ENCODE measurements at places on chromosomes 5 and 9.
A peak's percentile ranks its signal among the peaks of the same experiment; 100 is the strongest.

DNA sequence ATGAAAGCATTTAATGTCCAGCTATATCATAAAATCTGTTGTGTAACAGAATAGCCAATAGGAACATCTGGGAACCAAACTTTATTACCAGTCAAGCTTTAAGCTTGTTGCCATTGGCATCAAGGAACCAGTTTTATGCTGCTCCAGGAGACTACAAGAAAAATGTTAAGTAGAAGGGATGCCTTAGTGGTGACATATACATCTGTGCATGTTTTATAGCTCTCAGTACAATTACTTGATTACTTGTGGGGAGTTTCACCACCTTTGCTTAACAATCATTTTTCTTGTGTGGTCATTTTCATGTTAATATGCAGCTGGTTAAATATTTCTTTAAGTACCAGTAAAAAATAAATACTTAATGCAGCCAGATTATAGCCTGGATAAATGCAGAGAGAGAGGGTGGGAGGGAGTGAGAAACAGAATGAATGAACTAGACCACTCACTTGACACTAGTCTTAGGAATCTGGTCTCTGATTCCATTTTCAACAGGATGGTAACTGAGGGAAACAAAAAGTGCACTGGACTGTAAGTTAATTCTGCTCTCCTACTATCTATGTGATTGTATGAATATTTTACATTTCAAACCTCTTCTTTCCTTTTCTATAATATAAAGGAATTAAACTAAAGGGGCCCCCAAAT, 35.7 kb upstream of the LURAP1L start:
- no peak for DNase-seq

- DNase-seq: no peak
These were observed 144.4 kb downstream of the RMI1 start for GRCh38 chr9:84125046-84125445.

- DNase-seq: no peak
These were observed 33.9 kb downstream of the NR4A3 start for GRCh38 chr9:99855467-99856176.

- no peak for DNase-seq
These were observed 17.1 kb downstream of the ADGRV1 start for GRCh38 chr5:90575712-90576111.

- DNase-seq: no peak
These were observed 4.3 kb downstream of the CSNK1A1 start for GRCh38 chr5:149546974-149547373.

- DNase-seq: no peak
These were observed 37.1 kb downstream of the BNC2 start for GRCh38 chr9:16833296-16833835.

DNA sequence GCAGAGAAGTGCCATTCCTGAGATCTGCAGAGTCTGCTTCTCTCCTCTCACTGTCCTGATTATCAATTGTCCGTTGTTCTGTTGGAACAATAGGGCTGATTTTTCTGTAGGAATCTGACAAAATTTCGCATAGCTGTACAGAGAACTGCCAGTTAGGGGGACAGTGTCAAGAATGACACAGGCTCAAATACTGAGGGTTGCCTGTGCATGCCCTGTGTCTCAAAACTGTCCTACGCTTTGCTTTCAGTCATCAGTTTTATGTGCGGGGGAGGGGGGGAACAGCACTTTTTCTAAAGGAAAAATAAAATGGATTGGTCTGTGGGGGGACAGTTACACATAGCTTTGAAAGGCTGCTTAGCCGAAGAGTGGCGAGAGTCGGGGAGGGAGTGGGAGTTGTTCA, 248.6 kb downstream of the PDZD2 start:
- no peak for DNase-seq

- no peak for DNase-seq
These were observed 3.8 kb upstream of the ITGA2 start for GRCh38 chr5:52985306-52985705.

DNA sequence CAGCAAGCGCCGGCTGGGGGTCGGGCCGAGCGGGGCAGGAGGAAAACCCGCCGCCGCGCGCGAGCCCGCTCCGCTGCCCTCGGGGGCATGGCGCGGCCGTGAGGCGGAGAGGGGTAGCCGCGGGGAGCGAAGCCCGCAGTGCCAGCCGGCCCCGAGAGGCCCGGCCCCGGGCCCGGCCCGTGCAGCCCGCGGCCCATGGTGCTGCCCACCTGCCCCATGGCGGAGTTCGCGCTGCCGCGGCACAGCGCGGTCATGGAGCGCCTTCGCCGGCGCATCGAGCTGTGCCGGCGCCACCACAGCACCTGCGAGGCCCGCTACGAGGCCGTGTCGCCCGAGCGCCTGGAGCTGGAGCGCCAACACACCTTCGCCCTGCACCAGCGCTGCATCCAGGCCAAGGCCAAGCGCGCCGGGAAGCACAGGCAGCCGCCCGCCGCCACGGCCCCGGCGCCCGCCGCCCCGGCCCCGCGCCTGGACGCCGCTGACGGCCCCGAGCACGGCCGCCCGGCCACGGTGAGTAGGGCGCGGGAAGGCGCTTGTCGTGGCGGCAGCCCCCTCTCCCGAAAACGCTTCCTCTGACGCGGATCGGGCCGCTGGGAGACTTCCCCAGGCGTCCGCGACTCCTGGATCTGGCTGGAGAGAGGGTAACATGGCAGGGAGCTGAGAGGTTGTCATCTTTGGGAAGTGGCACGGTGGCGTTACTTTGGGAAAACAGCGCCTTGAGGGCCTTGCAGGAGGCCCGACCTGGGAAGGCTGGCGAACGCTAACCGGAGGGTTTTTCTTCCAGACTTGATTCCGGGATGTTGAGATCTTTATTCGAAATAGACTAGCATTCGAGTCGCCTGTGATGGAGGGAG, 523 bp downstream of the MAML1 start:
- DNase-seq: no peak

DNA sequence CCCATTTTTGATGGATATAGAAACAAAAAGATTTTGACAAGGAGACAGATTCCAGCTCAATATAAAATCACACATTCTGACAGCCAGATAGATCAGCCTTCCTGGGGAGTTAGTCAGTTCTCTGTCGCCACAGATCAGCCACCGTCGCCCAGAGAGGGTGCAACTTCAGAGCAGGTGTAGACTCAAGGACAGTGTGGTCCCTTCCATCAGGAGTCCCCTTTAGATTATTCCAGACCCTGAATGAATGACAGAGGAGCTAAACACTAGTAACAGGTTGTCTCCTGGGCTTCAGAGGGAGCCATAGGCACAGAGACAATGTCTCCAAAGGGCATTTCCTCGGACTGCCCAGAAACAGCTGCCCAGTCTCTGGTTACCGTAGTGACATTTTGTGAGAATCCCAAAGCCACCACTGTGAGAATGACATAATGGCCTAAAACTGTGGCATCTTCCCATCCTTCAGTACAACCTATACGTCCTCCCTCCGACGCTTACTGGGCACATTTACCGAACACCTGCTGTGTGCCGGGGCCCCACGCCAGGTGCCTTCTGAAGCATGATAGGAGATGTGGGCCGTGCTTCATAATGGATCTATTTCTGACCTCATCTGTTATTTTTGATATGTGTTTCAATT, 47.4 kb upstream of the SLC2A8 start:
- peak; percentile 7 for DNase-seq

DNA sequence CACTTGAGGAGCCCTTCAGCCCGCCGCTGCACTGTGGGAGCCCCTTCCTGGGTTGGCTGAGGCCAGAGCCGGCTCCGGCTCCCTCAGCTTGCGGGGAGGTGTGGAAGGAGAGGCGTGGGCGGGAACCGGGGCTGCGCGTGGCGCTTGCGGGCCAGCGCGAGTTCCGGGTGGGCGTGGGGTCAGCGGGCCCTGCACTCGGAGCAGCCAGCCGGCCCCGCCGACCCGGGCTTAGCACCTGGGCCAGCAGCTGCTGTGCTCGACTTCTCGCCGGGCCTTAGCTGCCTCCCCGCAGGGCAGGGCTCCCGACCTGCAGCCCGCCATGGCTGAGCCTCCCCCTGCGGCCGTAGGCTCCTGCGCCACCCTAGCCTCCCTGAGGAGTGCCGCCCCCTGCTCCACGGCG, 6.2 kb upstream of the SHB start:
- DNase-seq: no peak

DNA sequence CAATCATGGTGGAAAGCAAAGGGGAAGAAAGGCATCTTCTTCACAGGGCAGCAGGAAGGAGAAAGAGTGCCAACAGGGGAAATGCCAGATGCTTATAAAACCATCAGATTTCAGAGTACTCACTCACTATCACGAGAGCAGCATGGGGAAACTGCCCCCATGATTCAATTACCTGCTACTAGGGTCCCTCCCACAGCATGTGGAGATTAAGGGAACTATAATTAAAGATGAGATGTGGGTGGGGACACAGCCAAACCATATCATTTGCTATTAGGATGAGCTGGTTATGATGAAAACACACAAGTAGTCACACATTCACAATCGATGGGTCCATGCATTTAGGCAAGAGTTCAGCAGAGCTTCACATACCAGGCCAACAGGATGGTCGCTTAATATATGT, 469.0 kb downstream of the PDE4D start:
- no peak for DNase-seq

DNA sequence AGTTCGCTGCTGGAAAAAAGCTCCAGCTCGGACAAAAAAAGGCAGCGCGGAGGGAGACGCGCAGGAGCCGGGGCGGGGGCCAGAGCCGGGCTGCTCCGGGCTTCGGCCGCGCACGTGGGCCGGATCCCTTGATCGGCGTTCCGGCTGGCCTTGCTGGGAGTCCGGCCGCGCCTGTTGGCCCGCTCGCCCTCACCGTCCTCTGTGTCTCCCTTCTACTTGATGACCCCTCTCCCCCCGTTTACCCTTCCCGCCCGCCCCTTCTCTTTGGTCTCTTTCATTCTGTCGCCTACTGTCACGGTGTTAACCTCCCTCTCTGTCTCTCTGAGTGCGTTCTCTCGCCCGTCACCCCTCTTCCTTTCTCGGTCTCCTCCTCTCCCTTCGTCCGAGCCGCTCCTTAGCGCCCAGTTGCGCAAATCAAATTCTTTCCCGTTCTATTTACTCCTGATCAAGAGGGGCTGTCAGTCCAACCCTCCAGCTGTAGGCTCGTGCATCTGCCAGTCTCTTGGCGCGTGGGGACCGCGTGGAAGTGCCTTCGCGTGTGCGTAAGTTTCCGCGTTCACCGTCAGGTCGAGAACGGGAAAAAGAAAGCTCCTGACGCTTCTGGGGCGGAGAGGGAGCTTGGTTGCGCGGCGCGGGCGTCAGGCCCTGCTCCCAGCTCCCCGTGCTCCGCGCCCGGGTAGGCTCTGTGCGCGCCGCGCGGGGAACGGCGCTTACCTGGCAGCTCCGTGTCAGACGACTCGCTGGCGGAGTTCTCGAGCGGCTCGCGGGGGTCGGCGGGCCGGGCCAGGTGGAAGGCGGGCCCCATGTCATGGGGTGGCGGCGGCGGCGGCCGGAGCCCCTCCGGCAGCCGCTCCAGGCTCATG, 798 bp downstream of the PITX1 start:
- no peak for DNase-seq

DNA sequence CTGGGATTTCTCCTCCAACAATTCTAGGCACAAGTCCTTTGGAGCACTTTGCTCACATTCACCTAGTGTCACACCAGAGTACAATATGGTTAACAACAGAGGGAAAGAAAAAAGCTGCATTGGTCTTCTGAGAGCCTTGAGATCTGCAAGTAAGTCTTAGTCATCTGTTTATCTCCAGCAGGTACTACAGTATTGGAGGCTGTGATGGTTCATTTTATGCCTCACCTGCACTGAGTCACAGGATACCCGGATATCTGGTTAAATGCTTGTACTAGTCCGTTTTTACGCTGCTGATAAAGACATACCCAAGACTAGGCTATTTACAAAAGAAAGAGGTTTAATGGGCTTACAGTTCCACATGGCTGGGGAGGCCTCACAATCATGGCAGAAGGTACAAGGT, 525.0 kb downstream of the NR2F1-AS1 start:
- DNase-seq: no peak

GRCh38 chr5:173733831-173734501, 117.5 kb upstream of the BOD1 start:
- DNase-seq: no peak

DNA sequence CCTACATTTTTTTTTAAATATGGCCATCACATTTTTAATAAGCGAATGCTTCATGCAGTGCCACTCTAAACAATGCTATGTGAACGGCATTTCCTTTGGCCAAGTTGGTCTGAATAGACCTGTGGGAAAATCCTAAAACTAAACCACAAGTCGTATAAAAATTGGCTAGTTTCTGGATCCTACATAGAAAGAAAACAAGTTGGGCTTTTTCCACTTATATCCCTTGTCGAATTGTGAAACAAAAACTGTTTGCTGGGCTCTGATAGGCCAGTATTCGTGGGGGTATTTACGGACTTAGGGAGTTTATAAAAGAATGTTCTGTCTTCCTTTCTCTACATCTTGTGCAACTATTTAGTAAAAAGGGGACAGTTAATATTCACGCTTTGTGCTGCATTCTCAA, 153.1 kb upstream of the KLF9 start:
- DNase-seq: no peak

GRCh38 chr5:135251093-135251492, 147.9 kb downstream of the MACROH2A1 start:
- DNase-seq: no peak
